ENCODE measurements at places on chromosomes 4 and X.

- DNase-seq = no peak
Observed at GRCh38 chrX:86711531-86712180, 563.4 kb downstream of the DACH2 start.

- DNase-seq = no peak
Observed at GRCh38 chr4:86523333-86523732, 70.8 kb upstream of the PTPN13 start.

- no peak for DNase-seq
Observed at GRCh38 chr4:150140774-150141400, 62.6 kb downstream of the DCLK2 start.

DNA sequence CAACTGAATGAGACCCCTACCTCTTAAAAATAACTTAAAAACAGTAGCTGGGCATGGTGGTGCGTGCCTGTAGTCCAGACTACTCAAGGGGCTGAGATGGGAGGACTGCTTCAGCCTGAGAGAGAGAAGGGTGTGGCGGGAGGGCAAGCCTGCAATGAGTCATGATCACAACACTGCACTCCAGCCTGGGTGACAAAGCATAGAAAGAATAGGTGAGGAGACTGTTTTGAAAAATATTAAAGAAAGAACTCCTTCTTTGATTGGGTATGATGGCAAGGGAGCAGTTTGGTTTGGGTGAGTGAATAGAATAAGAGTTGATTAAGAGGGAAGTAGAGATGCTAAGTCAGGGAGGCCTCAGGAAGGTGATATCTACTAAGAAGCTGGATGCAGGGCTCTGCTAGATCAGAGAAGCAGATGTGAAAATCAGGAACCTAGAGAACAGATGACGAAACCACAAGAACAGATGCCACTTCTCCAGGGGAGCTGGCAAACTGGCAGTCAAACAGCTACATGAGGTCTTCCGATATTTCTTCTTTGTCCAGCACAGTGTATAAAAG is 318.6 kb downstream of the OPHN1 start:
- DNase-seq = no peak

DNA sequence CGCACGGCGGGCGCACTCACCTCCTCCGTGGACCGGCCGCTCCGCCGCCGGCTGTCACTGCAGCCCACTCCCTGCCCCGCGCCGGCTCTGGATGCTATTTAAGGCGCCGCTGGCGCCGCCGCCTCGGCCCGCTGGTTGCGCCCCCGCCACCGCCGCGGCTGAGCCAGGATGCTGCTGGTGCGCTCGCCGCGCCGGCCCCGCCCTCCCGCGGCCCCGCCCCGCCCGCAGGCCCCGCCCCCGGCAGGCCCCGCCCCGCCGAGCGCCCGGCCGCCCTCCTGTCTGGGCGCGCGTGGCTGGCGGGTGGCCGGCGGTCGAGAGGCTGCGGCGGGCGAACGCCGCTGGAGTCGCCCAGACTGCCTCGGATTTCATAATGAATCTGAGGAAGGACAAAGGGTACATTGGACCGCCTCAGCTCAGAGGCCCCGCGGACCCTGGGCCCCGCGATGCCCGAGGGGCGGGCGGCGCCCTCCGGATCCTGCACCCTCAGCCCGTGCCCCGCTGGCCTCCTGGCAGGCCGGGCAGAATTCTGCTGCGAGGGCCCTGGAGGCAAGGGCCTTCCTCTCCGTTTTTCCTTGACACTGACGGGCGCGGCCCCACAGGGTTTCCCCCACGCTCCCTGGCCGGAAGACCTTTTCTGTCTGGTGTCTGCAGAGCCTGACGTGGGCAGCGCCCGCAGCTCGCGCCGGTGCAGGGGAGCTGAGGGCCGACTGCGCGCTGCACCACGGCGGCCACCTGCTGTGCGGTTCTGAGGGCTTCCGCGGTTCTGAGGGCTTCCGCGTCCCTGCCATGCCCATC is at the start of gene ACSL1:
Gene ACSL1, minus strand, starts transcription at position 73 of the 795 bp plus-strand sequence. CDS start 22,454 bp downstream, outside the sequence.
- peak; percentile 65 for DNase-seq

DNA sequence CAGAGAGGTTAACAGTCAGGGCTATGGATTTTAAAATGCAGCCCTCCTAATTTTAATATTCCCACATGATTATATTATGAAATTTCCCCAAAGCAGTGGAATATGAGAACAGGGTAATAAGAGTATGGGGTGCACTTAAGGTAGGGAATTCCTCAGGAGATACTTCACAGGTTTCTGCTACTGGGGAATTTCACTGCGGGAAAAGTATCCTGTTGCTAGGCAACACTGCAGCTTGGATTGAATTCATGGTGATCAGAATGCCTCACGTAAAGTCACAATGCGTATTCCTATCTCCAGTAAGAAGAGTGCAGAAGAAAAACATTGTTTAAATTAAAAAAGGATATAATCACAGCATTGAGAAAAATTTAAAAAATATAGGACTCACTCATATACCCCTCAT is 398.1 kb upstream of the RPS6KA3 start:
- no peak for DNase-seq

GRCh38 chr4:150525321-150525868 is 56.6 kb upstream of the MAB21L2 start:
- no peak for DNase-seq

- DNase-seq = no peak
Observed at GRCh38 chrX:152917656-152918579, 20.1 kb downstream of the ZNF185 start.

DNA sequence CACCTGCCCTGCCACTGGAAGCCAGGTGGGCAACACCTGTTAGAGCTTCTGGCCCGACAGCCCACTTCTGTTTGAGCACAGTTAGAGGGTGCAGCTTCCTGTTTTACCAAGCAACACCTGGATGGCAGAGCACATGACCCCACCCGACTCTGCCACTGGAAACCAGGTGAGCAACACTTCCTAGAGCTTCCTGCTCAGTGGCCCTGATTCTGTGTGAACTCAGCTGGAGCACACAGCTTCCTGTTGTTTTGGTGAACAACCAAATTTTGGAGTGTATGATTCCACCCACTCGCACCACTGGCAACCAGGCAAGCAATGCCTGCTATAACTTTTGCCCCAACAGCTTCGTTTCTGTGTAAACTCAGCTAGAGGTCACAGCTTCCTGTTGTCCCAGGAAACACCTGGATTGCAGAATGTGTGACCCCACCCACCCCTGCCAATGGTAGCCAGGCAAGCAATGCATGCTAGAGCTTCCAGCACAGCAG is 163.8 kb upstream of the KLF8 start:
- no peak for DNase-seq

DNA sequence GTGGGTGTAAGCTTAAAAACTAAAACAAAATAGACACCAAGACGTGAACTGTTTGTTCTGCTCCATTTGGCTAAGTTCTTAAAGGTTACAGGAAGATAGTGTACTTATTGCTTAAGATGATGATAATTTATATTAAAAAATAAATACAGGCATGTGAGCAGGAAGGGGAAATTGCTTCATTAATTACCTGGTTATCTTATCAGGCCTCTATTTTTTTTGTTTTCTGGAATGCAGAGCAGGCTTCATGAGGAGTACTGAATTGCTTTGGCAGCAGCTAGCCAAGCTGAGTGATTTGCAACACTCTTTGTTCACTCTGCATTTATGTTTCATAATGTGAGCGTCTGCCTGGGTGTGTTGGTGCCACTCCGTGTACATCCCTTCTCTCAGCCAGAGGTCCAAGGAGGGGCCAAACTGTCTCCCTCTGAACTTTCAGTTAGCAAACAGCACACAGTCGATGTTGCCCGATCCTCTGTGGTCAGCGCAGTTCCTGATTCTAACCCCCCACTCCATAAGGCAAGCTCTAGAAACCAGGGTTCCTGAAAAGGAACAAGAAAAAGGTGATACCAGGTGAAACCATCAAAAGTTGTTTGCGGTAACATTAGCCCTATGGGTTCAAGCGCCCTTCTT is 348.2 kb downstream of the SPRY1 start:
- DNase-seq = no peak

DNA sequence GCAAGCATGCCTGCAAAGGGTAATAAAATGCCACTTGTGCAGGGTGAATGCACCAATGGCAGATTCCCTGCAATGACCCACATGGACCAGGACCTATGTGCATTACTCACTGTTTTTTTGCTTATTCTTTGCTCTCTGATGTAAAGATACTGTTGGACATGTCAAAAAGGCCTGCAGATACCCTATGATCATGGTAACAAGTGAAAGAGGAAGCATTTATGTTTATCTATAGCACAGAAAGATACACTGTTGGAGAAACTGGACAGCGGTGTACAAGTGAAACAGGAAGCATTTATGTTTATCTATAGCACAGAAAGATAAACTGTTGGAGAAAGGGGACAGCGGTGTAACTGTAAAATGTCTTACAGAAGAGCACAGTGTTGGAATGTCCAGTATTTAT is 127.5 kb downstream of the PAPSS1 start:
- no peak for DNase-seq

DNA sequence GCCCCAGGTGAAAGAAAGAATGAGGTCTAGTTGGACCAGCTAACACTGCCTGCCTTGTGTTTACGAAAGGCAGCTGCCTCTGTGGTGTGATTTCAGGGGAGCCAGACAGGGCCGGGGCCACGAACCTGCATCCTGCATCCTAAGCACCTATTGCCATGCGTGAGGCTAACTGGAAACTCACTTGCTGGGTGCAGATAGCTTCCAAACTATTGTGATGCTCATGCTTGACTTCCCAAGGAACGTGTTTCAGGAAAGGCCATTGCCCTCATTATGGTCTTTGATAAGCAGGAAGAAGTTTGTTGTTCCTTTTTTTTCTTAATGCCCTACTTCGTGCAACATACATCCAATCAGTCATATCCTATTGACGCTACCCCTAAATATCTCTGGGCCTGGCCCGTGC is 2.3 kb upstream of the IRF2 start:
- peak; percentile 6 for DNase-seq

GRCh38 chrX:150663073-150663472 is 30.1 kb upstream of the MTMR1 start:
- no peak for DNase-seq

DNA sequence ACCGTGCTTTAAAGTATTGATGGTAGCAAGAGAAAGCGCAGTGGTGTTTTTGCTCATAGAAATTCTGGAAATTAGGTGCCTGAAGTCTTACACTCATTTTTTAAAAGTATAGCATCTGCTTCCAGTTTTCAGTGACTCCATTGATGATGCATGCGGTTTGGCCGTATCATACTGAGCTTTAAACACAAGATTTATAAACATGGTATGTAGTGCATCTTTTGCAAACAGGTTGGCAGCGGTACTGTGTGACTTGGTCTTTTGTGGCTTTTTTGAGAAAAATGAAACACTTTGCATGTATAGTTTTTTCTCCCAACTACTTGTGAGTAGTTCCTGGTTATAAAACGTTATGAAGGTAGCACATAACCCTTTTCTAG is 2.0 kb downstream of the DDX3X start:
- DNase-seq = no peak

DNA sequence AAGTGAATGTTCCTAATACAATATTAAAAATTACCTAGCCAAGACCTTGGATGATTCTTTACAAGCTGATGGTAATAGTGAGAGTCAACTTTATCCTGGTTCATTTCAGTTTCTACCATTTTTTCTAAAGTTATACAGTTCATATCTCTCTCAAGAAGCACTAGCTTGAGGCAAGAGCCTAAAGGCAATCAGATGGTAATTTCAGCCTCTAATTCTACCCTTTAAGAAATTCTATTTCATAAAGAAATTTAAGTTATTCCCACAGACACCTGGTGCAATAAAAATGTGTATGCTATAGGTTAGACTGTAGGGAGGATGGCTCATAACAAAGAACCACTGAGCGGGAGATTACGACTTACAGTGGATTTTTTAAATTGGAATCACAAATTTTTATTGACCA is 984.2 kb upstream of the ADGRL3 start:
- DNase-seq = no peak

DNA sequence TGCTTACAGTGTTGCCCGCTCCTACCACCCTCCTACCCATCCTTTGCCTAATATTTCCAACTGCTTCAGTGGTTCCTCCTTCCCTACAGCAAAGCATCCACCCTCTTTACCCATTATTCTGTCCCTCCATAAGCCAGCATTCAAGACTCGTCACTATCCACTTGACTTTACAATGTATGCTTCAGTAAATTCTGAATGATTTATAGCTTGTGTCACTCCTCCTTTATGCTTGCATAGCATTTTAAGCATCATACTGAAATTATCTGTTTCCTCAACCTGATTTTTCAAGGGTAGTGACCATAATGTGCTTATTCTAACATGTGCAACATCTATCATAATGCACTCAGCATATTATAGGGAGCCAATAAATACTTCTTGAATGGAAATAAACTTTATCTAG is 365.5 kb downstream of the RAB28 start:
- no peak for DNase-seq

DNA sequence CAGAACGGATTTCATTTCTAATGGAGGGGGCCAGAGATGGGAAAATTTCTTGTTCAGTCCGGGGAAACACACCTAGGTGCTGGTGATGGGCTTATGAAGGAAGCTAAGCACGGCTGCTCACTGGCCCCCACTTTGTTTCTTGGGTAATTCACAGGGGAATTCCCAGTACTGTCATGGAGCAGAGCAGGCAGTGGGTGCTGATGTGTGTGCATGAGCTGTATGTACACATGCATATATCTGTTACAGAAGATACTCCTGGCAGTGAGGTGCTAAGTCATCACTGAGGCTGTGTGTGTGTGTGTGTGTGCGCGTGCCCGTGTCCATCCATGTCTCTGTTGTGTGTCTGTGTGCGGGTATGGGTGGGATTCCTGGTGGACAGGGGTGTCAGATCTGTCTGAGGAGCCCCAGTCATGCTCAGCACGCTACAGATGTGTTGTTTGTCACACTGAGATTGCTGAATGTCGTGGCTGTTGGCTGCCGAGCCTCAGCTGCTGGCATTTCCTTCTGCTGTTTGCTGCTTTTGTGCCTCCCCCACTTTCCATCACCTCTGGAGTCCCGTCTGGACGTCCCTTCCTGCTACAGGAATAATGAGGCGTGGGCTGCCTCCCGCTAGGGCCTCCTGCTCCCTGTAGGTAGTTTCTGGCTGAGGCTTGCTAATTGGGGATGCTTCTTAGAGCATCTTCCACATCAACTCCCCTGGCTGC is 53.3 kb downstream of the JADE1 start:
- DNase-seq = peak; percentile 25

GRCh38 chr4:43243433-43244116 is 351.1 kb downstream of the GRXCR1 start:
- no peak for DNase-seq

GRCh38 chr4:27318740-27319139 is 458.1 kb downstream of the STIM2 start:
- DNase-seq = no peak

- no peak for DNase-seq
Observed at GRCh38 chr4:101357751-101358150, 10.4 kb upstream of the PPP3CA start.

DNA sequence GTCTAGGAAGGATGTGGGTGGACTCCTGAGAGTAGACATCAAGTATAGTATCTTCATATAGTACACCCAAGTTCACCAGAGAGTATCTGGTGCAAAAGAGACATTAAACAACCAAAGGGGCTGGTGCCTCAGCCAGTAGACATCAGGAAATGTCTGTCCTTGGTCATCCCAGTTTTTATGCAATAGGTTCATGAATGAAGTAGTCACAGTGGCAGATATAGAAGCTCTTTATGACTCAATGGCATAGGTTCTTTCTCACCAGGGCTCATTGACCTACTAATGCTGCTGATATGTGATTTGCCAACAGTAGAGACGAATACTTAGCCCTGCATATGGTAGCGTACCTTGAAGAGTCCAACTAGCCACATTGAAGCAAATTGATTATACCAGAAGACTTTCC is 45.0 kb upstream of the CCDC149 start:
- no peak for DNase-seq

GRCh38 chrX:134544513-134545151 is 84.7 kb downstream of the HPRT1 start:
- no peak for DNase-seq

GRCh38 chrX:118807151-118808017 is 16.2 kb upstream of the ZCCHC12 start:
- DNase-seq = peak; percentile 10

All from effector CD4-positive, alpha-beta T cell (primary cell).